CD4-positive, CD25-positive, alpha-beta regulatory T cell (primary cell): ENCODE measurements at places on chromosomes 3 and 15. TPM values are rescaled to one million over a fixed set of nuclear protein-coding genes. Genes with fewer than 3 reads are reported as not detected.

UROC1 gene
- not detected for polyA plus RNA-seq

TERB2 gene
- not detected for polyA plus RNA-seq

- no peak overlapping the region for H3K4me3 ChIP-seq
- no peaks in the 10 kb centered on the region for H3K4me1 ChIP-seq
- H3K27me3 ChIP-seq = no peaks in the 10 kb centered on the region
- DNase-seq = no peak
- H3K36me3 ChIP-seq = no peaks in the 10 kb centered on the region
Measured at GRCh38 chr3:185270262-185270955, 16.6 kb upstream of the EHHADH start.

- DNase-seq = no peak
- H3K4me1 ChIP-seq = peaks cover 20% of the 10 kb centered on the region
- no peaks in the 10 kb centered on the region for H3K27me3 ChIP-seq
- peaks cover 6% of the 10 kb centered on the region for H3K36me3 ChIP-seq
- H3K27ac ChIP-seq = peak overlapping the region; percentile 85
Measured at GRCh38 chr15:72272997-72273352, 621 bp upstream of the PARP6 start.

- H3K4me1 ChIP-seq = no peaks in the 10 kb centered on the region
- H3K36me3 ChIP-seq = no peaks in the 10 kb centered on the region
- H3K4me3 ChIP-seq = no peak overlapping the region
Measured at GRCh38 chr15:100737214-100737613, 134.8 kb downstream of the ASB7 start.
